A172 (cell line): ENCODE measurements at places on chromosomes 6 and 20. TPM values are rescaled to one million over a fixed set of nuclear protein-coding genes. Genes with fewer than 3 reads are reported as not detected.

DNA sequence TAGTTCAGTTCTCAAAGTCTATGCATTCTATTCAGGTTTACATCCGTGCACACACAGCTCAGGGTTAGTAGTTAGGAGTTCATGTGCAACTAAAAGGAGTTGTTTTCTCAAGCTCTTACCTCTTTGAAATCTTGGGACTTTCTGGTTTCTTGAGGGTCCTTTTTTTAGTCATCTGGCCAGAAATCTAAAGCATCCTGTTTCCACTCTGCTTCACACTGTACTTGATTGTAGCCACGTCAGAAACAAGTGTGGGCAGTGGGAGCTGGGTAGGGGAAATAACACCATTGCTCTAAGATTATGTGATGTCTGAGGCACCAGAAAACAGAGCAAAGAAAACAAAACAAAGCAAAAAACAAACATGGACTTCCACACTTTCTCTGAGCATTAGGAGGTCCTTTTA is 58.3 kb downstream of the HDGFL1 start:
- DNase-seq: no peak

DNA sequence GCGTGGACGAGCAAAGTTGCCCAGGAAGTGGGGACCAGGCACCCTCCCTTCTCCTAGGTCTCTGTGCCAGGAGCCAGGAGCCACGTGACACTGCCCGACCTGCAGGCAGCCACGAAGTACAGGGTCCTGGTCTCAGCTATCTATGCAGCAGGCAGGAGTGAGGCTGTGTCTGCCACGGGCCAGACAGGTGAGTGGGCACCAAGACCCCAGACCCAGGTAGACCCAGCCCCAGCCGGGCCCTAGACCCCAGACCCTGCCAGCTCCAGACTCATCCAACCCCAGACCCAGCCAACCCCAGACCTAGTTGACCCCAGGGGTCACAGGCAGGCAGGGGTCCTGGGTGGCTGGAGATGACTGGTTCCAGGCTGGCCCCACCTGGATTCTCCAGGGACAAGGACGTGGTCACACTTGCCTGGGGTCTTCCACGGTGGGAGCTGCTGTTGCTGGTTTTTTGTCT is 21.1 kb downstream of the COL20A1 start:
- DNase-seq: no peak

DNA sequence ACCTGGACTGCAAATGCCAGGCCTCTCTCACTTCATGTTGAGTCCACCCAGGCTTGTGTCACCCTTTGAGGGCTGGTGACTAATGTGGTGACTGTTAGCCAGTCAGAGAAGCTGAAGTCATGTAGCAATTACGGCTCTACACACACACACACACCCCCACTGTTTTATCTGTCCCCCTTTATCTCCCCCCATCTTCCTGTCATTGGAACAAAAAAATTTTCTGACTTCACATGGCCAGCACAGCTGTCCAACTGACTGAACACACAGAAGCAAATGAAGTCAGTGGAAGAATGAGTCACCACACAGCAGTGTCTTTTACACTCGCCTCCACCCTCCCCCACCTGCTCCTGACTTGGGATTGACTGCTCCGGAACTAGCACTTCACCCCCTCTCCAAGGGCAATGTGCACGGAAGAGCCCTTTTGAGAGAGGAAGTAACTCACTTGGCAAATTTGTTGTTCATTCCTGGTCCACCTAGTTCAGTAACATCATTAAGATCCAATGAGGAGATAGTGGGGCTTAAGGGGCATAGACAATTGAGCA is 198.0 kb downstream of the RNF144B start:
- DNase-seq: peak; percentile 85

- no peak for DNase-seq
Measured at GRCh38 chr6:111958534-111958933, 85.3 kb upstream of the FYN start.

- DNase-seq: no peak
Measured at GRCh38 chr20:14910126-14910525, 572.7 kb upstream of the FLRT3 start.

- DNase-seq: no peak
Measured at GRCh38 chr20:41547221-41547620, 71.0 kb downstream of the CHD6 start.

DNA sequence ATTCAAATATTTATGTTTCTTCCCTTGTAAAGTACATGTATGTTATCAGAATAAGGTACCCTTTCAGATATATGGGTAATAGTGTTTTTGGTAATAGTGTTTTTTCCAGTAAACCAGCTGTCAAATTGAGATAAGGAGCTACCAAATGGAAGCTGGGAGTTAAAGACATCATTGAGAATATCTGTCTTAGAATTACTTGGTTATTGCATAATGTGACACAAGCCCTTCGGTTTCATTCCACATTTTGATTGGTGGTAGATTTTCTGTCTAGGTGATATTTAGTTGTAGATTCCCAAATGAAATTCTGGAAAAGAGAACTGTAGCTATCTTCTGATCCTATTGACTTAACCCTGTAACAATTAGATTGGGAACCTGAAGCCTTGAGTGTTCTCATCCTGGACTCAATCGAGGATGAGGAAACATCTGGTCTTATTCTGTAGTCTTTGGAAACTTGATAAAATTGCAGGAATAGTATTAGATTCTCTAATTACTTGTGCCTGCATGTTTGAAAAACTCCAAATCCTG is 75.1 kb upstream of the SYNJ2 start:
- DNase-seq: no peak

GRCh38 chr6:53611889-53612288 is 53.7 kb downstream of the KLHL31 start:
- DNase-seq: no peak

- DNase-seq: no peak
Measured at GRCh38 chr20:13159889-13160288, 61.2 kb upstream of the ISM1 start.

- DNase-seq: no peak
Measured at GRCh38 chr6:150425508-150425907, 56.7 kb downstream of the IYD start.

- DNase-seq: no peak
Measured at GRCh38 chr20:2713285-2713684, 20.7 kb downstream of the EBF4 start.

GRCh38 chr20:50267041-50267865 is 76.6 kb downstream of the CEBPB start:
- DNase-seq: no peak

DNA sequence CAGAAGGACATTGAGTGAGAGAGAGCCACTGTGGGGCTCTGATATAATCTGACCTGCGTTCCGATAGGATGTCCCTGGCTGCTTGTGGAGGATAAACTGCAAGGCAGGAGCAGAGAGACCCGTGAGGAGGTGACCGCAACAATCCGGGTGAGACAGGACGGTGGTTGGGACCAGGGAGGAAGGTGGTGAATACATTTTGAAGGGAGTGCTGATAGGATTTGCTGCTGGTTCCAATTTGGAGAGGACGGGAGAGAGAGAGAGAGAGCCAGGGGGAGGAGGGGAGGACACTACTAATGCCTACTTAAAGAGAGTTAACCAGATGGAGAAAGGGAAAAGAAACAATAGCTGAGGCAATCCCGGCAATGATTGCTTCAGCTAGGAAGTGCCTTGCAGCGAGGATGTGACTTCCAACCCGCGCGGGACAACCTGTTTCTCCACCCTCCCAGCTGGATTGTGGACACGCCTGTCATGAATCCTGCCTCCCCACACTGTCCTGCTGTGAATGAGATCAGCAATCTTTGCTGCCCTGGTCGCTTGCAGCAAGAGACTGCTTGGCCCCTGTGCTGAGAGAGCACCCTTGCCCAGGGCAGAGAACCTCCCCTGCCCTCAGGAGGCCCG is 199.0 kb upstream of the KCNG1 start:
- DNase-seq: no peak

GRCh38 chr6:35064757-35065440 is 76.2 kb downstream of the TCP11 start:
- no peak for DNase-seq

- DNase-seq: no peak
Measured at GRCh38 chr20:46013829-46014516, 5.3 kb downstream of the MMP9 start.

- DNase-seq: peak; percentile 26
Measured at GRCh38 chr6:12060780-12061609, 48.9 kb downstream of the HIVEP1 start.

DNA sequence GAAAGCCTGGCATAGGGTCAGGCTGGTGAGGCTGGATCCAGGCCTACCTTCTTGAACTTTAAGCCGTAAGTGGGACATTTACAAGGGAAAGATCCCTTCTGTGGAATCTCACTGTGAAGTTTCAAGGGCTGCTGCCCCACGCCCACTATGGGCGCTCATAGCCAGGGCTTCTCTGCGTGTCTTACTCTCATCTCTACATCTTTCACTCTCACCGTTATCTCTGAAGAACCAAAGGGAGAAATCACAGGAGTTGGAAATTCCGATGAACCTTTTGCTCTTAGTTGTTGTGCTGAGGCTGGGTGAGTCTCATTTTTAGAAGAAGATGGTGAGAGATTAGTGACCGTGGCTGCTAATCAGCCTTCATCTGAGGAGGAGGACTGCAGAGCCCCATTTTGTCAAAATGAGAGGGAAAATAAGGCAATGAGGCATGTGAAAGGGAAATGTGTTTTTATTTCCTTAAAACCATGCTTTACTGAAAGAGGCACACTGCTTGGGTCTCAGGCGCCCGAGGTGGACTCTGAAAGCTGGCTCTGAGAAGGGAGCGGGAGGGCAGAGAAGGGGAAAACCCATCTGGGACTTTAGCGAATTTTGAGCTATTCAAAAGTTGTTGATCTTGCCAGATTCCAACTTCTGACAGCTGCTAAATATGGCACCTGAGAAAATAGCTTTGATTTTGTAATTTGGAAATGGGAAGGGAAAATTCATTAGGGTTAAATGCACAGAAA is 301.5 kb downstream of the CLIC5 start:
- no peak for DNase-seq

- peak; percentile 75 for DNase-seq
Measured at GRCh38 chr6:142300758-142301650, 803 bp upstream of the ADGRG6 start.

GRCh38 chr6:1255636-1256365 is 56.1 kb upstream of the FOXQ1 start:
- peak; percentile 47 for DNase-seq

DNA sequence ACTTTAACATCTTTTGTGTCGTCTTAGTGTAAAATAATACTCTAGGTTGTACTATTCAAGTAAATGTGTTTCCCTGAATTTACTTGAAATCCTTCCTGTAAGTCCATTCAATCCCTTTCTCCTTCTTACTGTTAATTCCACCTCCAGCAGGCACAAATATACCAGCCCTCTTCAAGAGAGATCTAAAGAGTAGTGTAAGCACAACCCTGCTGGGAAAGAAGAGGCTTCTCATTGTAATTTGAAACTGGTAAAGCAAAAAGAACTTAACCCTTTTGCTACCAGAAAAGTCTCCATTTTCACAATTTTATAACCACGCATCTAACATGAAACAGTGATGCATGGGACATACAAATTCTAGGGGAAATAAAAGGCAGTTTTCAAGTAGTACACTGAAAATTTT is at the start of gene BMP5:
TSS of gene BMP5 (minus strand) at position 191 of the 400 bp plus-strand sequence. CDS start 725 bp downstream, outside the sequence.
- DNase-seq: no peak

GRCh38 chr20:63032861-63033793 is 26.4 kb upstream of the BHLHE23 start:
- no peak for DNase-seq

GRCh38 chr6:11705483-11705882 is 73.1 kb downstream of the ADTRP start:
- DNase-seq: no peak

GRCh38 chr6:44131892-44132291 is 4.5 kb downstream of the TMEM63B start:
- DNase-seq: no peak

- DNase-seq: no peak
Measured at GRCh38 chr20:40268321-40269075, 420.5 kb downstream of the MAFB start.

- DNase-seq: no peak
Measured at GRCh38 chr6:53985366-53985765, 125.9 kb upstream of the MLIP start.

GRCh38 chr6:158255989-158256601 is 56.2 kb upstream of the TULP4 start:
- no peak for DNase-seq

DNA sequence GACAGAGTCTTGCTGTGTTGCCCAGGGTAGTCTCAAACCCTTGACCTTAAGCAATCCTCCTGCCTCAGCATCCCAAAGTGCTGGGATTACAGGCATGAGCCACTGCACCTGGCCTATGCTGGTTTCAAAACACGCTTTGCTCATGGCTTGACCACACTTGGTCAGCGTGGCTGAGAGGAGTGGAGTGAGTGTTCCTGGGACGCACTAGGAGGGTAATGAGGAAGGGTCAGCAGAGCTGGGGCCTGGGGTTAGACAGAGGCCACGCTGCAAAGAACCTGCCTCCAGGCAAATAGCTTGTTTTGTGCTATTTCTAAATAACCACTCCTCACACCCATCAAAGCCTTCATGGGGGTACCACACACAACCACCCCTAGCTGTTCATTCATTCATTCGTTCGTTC is 77.9 kb upstream of the TOX2 start:
- no peak for DNase-seq

DNA sequence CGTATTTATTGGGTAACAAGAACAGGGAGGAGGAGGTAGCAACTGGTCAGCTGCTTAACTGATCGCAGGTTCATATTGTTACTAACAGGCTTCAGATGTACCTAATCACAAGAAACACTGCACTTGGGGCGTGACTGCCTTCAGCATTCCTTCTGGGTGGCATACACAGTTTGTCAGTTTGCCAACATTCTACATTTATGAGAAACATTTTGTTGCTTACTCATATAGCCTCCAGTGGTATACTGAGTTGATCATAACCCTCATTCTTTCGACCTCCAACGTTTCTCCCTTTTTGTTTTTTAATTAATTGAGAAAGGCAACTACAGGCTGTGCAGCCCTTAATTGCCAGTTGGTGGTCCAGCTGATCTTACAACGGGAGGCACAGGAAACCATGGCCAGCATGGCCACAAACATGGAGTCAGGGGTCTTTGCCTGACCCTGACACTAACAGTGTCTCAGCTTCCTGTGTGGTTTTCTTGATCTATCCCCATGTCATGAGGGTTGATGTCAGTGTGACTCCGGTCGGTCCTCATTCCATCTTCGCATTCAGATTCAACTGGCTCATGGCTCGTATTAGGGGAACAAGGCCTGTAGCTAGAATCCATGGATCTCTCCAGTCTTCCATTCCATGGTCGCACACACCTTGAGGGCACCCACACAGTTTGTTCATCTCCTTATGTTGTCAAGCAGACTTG is 9.4 kb downstream of the EPB41L2 start:
- peak; percentile 35 for DNase-seq

CHMP4B gene
- total RNA-seq: 74.7 and 86.5 TPM in 2 replicates

TMC2 gene
- not detected in 2 replicates for total RNA-seq

COL19A1 gene
- not detected in 2 replicates for total RNA-seq

ID1 gene
- total RNA-seq: 395 and 602 TPM in 2 replicates

GHRH gene
- total RNA-seq: not detected in 2 replicates

IPCEF1 gene
- total RNA-seq: 0.17 and 0.47 TPM in 2 replicates

CAP2 gene
- 20.2 and 27.8 TPM in 2 replicates for total RNA-seq

RAB5IF gene
- 338 and 339 TPM in 2 replicates for total RNA-seq

HRH3 gene
- not detected in 2 replicates for total RNA-seq

MACROD2 gene
- 0.02 and 0.46 TPM in 2 replicates for total RNA-seq
